T-cell (primary cell): ENCODE measurements at places on chromosomes 2 and 18.

DNA sequence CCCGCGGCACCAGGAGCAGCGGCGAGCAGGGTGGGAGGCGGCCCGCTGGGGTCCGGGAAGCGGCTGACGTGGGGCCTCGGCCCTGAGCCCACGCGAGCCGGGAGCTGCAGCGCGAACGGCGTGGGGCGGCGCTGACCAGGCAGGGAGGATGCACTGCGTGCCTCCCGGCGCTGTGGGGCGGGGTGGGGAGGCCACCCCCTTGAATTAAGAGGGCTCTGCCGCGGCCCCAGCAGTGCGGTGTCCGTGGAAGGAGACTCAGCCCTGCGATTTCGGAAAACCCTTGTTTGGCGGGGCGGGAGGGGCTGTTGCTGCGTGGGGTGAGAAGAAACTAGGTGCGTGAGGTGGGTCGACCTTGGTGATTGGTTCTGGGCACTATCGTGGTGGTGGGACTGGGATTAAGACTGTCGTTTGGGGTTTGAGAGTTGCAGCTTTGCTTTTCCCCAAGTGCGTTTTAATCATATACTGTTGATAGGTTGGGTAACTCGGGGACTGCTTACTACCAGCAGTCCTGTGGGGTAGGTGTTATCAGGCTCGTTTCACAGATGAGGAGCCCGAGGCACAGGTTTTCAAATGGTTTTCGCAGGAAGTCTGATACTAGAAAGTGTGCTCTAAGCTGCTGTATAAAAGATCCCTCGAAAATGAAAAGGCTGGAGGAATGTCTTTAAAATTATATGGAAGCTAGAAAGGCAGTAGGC is 722 bp downstream of the ACSL3 start:
- peaks cover 9% of the 10 kb centered on the region for H3K4me1 ChIP-seq
- H3K27me3 ChIP-seq, result no peaks in the 10 kb centered on the region
- peak; percentile 28 for DNase-seq
- H3K36me3 ChIP-seq, result no peaks in the 10 kb centered on the region
- H3K27ac ChIP-seq, result peak overlapping the region; percentile 35

GRCh38 chr2:208006833-208007232 is 18.5 kb downstream of the PLEKHM3 start:
- H3K4me3 ChIP-seq, result no peak overlapping the region
- H3K27ac ChIP-seq, result no peak overlapping the region
- peaks cover 2% of the 10 kb centered on the region for H3K36me3 ChIP-seq
- no peaks in the 10 kb centered on the region for H3K27me3 ChIP-seq
- no peak for DNase-seq

- no peaks in the 10 kb centered on the region for H3K36me3 ChIP-seq
- H3K4me3 ChIP-seq, result no peak overlapping the region
- H3K4me1 ChIP-seq, result peaks cover 44% of the 10 kb centered on the region
- DNase-seq, result no peak
These were observed 4.8 kb downstream of the MFSD6 start for GRCh38 chr2:190412966-190413365.

GRCh38 chr2:237341872-237342271 is 72.1 kb downstream of the COL6A3 start:
- DNase-seq, result no peak
- no peaks in the 10 kb centered on the region for H3K4me1 ChIP-seq
- H3K4me3 ChIP-seq, result no peak overlapping the region
- H3K27me3 ChIP-seq, result no peaks in the 10 kb centered on the region
- no peak overlapping the region for H3K27ac ChIP-seq

- no peak for DNase-seq
- peak overlapping the region; percentile 45 for H3K27ac ChIP-seq
- H3K4me1 ChIP-seq, result peaks cover 36% of the 10 kb centered on the region
- no peaks in the 10 kb centered on the region for H3K36me3 ChIP-seq
These were observed 641 bp upstream of the ITGA6 start for GRCh38 chr2:172426635-172427255.

- no peaks in the 10 kb centered on the region for H3K4me1 ChIP-seq
- H3K36me3 ChIP-seq, result no peaks in the 10 kb centered on the region
- no peak overlapping the region for H3K4me3 ChIP-seq
- H3K27me3 ChIP-seq, result no peaks in the 10 kb centered on the region
- H3K27ac ChIP-seq, result no peak overlapping the region
- no peak for DNase-seq
These were observed 11.8 kb downstream of the UCN start for GRCh38 chr2:27296481-27296880.

DNA sequence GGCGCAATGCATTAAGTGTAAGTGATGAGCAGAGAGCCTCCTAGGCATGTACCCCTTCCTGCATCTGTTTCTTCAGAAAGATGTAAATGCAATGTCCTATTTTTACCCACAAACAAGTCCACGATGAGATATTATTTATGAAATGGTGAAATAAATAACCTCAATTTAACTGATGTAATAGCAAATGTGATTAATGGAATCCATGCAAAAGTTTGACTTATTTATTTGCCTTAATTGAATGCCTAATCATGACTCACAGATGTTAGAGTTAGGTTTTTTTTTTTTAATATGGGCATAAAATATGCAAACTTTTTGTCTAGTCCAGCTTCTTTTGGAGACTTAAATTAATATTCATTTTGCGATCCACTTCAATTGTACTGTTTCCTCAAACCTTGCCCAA is 67.7 kb upstream of the ITGA4 start:
- peaks cover 4% of the 10 kb centered on the region for H3K4me1 ChIP-seq
- H3K36me3 ChIP-seq, result no peaks in the 10 kb centered on the region
- no peak for DNase-seq
- no peak overlapping the region for H3K4me3 ChIP-seq
- H3K27ac ChIP-seq, result no peak overlapping the region

DNA sequence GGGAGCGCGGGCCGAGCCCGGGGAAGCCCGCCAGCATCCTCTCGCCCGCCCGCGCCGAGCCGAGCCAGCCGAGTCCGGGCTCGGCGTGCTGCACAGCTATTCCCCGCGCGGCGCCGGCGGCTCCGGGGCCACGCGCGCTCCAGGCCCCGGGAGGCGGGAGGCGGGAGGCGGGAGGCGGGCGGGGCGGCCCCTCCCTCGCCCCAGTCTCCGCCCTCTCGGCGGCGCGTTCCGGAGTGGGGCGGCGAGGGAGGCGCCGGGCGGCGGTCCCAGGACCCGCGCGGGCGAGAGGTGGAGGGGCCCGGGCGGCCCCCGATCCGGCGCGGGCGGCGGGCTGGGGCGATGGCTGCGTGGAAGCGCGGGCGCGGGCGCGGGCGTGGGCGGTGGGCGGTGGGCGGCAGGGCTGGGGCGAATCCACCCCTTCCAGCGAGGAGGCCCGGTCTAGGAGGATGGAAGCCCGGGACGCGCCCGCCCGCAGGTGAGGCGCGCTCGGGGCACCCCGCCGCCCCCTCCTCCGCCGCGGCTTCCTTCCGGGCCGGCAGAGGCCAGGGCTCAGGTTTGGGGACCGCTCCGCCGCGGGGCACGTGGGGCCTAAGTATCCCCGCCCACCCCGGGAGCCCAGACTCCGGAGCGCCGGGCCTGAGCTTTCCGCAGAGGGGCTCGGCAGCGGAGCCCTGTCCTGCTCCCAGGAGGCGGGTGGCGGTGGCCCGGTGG is at the start of gene ADCY3:
Gene ADCY3, minus strand, starts transcription at position 140 of the 711 bp plus-strand sequence. CDS start 1,250 bp downstream, outside the sequence.
- H3K4me1 ChIP-seq, result peaks cover 39% of the 10 kb centered on the region
- no peaks in the 10 kb centered on the region for H3K36me3 ChIP-seq
- H3K4me3 ChIP-seq, result peak within 1 kb of the TSS; percentile 83
- peak within 1 kb of the TSS; percentile 16 for H3K27ac ChIP-seq

DNA sequence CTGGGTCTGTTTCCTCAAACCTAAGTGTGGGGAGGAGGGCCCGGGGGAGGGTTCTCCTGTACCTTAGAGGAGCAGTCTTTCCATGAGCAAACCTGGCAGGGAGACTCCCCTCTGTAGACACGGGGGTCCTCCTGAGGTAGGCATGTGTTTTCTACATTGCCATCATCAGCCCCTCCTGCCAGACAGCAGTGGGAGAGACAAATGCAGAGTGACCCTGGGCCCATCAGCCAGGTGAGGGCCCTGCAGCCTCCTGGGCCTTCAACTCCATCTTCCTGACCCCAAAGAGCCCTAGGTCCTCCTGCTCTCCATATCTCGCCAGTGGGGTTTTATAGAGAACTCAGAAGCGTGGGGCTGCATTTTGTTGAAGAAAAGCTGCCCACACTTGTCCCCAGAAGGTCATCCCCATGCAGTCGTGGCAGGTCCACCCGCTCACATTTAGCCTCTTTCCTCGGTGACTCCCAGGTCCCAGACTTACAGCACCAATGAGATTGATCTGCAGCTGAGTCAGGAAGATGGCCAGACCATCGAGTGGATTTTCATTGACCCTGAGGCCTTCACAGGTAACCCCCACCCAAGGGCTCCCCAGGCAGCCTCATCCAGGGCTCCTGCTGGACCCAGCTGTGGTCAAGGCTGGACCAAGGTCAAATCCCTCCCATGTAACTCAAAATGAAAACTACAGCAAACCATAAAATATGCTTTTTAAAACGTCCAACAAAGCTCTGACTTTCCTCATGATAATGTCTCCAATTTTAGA is 2.6 kb downstream of the CHRNG start:
- no peaks in the 10 kb centered on the region for H3K4me1 ChIP-seq
- H3K27ac ChIP-seq, result no peak overlapping the region
- peaks cover 11% of the 10 kb centered on the region for H3K36me3 ChIP-seq
- H3K4me3 ChIP-seq, result no peak overlapping the region

DNA sequence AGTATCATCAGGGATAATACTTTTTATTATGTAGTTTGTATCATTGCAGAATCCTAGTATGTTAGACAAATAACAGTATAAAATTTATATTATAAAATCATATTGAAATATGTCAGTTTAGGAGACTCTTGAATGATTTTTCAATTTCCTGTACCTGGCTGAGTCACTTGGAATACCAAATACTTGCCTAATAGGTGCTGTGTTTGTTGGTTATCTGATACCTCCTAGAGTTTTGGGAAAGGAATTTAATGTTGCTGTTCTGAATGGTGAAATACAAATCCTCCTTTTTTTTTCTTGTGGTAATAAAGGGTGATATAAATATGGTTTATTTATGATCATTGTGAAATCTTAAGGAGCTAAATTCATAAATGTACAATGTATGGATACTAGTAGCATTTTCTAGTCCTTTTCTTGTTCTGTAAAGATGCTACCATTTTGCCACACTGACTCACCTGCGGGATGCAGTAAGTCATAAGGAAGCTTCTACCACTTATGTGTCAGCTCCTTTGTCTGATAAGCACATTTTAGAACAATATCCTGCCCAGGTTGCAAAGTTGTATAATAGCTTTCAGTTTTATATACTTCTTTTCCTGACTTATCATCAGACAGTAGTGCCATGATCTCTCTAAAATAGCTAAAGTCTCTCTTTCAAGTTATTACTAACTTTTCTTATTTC is 465.5 kb downstream of the XIRP2 start:
- DNase-seq, result no peak
- H3K4me3 ChIP-seq, result no peak overlapping the region
- no peak overlapping the region for H3K27ac ChIP-seq
- no peaks in the 10 kb centered on the region for H3K36me3 ChIP-seq
- no peaks in the 10 kb centered on the region for H3K27me3 ChIP-seq

DNA sequence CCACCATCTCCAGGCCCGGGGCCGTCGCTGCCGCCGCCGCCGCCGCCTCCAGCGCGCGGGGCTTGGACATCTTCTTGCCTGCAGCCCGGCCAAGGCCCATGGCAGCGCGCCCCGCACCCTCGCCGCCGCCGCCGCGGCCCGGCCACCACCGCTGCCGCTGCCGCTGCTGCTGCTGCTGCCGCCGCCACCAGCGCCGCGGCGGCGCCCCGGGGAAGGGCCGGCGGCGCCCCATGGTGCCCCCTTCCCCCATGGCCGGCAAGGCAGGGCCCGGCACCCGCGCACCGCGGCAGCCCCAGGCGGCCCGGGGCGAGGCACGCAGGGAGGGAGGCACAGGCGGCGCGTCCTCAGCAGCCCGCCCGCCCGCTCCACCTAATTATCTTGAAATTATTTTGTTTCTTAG is 3057.4 kb downstream of the RPIA start:
- H3K4me1 ChIP-seq, result no peaks in the 10 kb centered on the region
- no peak for DNase-seq
- no peak overlapping the region for H3K27ac ChIP-seq
- H3K36me3 ChIP-seq, result no peaks in the 10 kb centered on the region
- H3K27me3 ChIP-seq, result no peaks in the 10 kb centered on the region
